ENCODE measurements at places on chromosomes 1 and 21.

DNA sequence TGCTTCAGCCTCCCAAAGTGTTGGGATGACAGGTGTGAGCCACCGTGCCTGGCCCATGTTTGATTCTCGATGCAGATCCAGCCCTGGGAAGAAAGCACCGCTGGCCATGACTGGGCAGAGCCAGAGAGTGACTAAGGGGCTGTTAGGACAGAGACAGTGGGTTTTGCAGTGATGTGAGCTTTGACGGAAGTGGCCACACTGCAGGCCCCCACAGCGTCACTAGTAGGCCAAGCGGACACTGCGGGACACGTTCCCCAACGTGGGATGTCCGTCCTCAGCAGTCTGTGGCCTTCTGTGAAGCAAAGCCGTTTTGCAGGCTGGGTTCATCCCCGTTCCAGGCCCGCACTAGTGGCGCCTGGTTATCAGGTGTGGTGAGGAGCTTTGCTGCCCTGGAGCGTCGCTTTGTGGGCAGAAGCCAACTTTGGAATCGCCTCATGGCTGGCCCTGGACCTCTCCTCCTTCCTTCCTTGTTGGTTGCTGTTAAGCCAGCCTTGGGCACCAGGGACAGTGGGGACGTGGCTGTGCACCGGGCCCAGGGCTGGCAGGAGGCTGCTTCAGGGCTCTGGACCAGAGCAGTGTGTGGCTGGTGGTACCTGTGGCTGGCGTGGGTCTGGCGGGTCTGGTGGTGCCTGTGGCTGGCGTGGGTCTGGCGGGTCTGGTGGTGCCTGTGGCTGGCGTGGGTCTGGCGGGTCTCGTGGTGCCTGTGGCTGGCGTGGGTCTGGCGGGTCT, 41.2 kb downstream of the SKI start:
- DNase-seq = no peak

DNA sequence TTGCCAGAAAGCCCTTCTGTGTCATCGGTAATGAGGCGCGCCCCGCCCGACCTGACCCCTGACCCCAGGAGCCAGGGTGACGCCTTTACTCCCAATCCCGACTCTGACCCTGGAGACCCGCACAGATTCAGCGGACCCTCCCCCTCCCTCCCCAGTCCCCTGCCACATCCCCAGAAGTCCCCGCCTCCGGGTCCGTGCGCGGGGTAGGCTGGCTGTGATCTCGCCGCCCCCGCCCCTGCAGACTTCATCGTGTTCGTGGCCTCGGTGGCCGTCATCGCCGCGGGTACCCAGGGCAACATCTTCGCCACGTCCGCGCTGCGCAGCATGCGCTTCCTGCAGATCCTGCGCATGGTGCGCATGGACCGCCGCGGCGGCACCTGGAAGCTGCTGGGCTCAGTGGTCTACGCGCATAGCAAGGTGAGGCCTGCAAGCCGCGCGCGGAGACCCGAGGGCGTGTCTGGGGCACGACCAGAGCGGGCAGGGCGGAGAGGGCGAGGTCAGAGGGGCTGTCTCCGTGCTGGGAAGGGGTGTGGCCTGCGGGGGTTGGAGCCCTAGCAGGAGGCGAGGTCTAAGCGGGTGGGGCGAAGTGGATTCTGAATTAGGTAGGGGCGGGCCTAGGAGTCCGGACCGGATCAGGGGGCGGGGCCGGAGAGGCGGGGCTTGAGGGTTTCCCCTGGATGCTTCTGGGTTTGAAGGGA, 34.8 kb downstream of the KCNQ4 start:
- DNase-seq = no peak

- DNase-seq = no peak
Observed at GRCh38 chr1:6503884-6504602, 12.6 kb upstream of the PLEKHG5 start.

- DNase-seq = no peak
Observed at GRCh38 chr1:230170622-230171021, 103.6 kb downstream of the GALNT2 start.

GRCh38 chr1:219179293-219179692, 5.6 kb downstream of the LYPLAL1 start:
- no peak for DNase-seq

DNA sequence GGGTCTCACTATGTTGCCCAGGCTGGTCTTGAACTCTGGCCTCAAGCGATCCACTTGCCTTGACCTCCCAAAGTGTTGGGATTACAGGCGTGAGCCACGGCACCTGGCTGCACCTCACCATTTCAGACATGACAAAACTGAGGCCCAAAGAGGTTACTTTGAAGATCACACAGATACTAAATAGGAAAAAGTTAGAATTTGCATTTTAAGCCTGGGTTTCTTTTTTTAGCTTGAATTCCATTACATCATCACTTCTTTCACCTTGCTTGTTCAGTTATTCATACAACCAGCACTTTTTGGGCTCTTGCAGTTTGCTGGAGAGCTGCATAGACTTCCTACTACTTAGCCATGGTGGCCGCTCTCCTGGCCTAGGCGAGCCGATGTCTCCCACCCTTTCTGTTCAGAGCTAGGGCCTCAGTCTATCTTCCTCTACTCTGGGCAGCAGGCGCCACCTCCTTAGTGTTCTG, 16.3 kb upstream of the CD2 start:
- no peak for DNase-seq

DNA sequence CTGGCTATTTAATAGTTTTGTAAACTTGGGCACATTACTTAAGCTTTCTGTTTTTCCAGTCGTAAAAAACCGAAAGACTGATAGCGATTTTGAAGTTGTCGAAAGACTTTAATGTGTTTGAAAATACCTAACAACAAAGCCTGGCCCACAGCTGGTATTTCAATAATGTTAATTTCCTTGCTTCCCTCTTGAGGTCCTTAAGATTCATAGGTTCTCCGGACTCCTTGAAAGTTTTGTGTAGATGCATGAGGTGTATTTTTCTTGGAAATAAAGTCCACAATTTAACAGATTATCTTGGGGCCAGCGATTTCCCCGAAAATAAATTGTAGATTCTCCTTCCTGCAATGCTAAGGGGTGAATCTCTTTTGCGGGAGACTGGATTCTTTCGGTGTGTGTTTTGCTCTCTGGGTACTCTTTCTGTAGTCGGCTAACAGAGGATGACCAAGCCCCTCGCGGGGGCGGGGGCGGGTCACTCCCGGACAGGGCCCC, 735 bp upstream of the YTHDF2 start:
- no peak for DNase-seq

DNA sequence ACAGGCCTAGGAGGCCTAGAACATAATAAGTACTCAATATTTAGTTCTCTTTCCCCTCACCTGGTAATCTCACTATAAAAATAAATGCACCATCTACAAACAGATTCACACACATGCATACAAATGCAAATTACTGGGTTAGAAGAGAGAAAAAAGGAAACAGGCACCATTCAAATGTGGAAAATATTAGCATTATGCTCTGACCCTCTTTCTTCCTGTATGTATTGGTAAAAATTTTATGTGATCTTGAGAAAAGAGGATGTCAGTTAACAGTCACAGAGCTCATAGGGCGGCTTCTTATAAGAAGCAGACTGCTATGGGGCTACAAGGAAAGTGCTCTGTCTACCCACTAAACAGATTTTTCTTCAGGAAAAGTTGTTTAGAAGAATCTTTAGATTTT, 565.4 kb downstream of the LMO4 start:
- DNase-seq = no peak

DNA sequence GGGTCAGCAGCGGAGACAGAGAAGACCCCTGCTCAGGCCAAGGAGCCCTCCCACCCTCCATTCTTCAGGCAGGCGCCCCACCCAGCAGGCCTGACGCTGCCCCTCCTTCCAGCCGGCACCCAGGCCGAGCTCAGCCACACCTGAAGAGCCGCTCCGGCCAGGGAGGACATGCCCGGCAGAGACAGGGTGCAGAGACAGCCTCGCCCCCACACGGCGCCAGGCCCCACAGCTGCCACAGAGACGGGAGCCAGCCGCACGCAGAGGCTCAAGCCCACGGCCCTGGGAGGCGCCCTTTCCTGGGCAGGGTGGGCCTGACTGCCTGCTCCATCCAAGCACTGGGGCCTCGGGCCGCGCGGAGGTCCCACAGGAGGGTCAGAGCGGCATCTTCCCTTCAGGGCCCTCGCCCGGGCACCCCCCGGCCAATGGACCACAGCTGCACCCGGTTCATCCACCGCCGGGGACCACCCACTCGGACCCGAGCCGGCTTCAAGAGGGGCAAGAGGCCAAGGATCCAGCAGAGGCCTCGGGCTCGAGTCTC, 5.2 kb downstream of the TTLL10 start:
- DNase-seq = peak; percentile 25

DNA sequence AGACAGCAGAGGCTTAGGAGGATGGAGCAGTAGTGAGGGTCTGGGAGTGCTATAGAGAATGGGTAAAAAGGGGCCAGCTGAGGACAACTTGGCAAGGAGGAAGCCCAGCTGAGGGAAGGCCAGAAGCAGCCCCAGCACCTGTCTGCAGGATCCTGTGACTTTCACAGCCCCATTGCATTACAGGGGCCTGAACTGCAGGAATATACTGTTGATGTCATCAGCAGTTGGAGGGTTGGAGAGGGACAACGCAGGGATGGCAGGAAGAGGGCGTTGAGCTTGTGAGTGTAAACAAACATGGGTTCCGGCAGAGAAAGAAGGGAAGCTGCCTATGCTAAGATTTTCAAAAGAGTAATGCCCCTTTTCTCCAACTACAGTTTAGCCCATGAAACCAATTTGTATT, 628.5 kb downstream of the SMYD3 start:
- DNase-seq = no peak

GRCh38 chr1:8083739-8084484, 57.8 kb upstream of the ERRFI1 start:
- DNase-seq = no peak

- DNase-seq = no peak
Observed at GRCh38 chr1:236762410-236762809, 32.7 kb upstream of the MTR start.

GRCh38 chr21:46214478-46215340, 13.9 kb downstream of the LSS start:
- DNase-seq = peak; percentile 29

DNA sequence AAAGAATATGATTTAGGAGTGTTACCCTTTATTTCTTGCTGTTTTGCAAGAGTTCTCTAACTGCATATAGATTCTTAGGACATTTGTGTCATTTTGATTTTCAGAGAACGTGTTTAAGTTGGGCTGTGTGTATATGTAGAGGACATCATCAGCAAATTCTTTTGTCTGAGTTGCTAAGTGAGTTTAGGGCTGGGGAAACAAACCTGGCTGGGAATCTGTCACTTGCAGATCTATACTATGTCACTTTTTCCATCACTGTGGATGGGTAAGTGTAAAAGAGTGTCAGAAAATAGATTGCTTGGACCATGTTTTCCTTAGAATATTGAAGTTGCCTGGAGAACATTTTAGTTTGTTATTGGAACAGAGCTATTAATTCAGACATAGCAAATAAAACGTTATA, 349.1 kb upstream of the NEGR1 start:
- DNase-seq = no peak

DNA sequence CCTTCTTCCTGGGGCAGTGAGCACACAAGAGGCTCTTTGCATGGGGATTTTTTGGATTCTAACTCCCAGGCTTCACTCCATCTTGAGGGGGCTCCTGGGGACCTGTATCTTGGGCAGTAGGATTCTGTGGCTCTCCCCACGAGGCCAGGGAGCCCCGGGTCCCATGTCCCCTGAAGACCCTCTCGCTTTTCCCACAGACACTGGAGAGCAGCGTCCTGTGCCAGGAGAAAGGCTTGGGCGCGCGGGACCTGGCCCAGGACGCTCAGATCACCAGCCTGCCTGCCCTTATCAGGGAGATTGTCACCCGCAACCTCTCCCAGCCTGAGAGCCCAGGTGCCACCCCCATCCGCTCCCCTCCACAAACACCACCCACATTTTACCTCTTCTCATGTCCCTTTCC, 735 bp downstream of the CROCC start:
- no peak for DNase-seq

GRCh38 chr1:940107-941014, 16.6 kb downstream of the SAMD11 start:
- peak; percentile 85 for DNase-seq

DNA sequence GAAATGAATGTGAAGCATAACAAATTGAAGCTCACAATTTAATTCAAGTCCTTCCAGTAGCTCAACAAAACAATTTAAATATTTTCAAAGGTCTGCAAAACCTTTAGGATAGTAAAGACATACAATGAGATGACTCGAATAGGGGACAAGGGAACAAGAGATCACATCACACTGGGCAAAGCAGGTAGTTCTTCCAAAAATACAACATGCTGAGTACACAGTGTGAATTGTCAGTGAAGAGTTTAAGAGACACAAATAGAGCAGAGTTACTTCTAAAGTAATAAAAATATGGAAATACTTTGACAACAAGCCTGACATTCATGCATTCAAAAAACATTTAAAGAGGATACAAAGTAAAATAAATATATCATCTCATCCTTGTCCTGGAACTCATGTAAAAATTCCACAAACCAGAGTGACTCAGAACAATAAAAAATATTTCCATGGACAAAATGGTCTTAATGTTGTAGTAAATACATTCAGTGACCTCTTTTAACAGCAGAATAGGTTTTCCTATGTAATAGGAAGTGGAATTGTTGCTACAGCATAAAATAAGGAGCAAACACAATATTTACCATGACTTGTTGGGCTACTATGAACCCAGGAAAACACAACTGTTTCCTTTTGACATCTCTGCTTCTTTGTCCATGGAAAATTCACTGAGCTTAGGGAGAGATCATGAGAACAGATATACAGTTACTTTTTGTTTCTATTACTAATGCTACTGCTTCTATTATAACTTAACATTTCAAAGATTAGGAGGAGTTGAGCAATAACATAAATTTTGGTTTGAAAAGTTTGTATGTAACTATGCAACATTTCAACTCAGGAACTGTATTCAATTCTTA, 83.7 kb upstream of the BCL10 start:
- no peak for DNase-seq

DNA sequence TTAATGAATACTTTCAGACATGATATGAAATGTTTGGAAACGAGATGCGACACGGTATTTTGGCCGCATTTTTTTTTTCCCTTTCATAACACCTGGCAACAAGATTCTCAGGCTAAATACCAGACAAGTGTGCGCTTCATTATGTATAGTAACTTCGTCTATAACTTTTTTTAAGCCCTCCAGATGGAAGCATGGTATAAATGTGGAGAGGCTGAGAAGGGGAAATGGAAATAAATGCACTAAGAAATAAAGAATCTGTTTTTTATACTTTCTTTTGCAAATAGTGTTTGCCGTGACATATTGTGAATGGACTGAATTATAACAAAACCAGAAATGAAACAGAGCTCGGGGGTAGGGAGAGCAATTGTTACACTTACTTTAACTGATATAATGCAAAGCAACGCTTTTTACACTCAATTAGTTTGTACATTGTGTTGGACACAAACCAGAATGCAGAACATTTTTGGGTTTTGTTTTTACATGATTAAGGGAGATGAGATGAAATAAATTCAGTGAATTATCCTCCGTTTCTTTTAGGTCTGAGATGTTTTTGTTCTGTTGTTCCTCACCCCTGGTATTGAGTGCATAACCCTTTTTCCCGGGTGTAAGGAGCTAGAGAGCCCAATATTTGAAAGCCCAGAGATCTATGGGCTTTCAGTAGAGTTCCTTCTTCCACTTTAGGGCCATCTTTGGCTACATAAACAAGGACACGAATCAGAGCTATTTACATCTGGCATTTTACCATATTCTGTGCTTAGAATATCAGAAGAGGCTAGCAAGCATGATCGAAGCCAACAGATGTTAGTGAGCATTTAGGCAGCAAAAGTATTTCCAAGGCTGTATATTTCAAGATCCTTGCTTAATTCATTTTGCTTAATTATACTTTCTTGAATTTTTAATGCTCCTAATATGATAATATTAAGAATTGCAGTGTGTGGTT, 478.0 kb downstream of the CAMTA1 start:
- no peak for DNase-seq

- DNase-seq = no peak
Observed at GRCh38 chr1:245933431-245934045, 573.5 kb downstream of the SMYD3 start.

Data from ovary (tissue), 10 donors.